ENCODE measurements at places on chromosomes 12 and 14.

DNA sequence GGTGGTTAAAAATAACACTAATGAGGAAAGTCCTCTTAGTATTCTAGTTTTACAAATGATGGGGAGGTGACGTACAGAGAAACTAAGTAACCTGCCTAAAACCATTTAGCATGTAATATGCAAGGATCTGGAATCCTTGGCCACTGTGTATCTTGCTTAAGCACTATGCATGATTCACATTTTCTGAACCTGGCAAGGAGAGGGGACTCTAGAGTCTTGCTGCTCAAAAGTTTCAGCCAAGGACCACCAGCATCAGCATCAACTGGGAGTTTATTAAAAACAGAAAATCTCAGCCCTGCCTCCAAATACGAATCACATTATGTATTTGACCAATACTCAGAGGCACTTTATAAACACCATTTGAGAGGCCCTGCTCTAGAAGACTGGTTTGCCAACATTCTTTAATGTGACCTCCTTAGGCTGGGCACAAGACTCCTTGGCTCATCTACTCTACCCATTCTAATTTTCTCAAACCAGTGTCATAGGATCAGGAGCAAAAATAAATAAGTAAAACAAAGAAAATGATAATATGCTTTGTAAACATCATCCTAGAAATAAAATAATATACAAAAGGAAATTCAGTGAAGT lies 52.9 kb downstream of the ABCC9 start:
- DNase-seq, result no peak

DNA sequence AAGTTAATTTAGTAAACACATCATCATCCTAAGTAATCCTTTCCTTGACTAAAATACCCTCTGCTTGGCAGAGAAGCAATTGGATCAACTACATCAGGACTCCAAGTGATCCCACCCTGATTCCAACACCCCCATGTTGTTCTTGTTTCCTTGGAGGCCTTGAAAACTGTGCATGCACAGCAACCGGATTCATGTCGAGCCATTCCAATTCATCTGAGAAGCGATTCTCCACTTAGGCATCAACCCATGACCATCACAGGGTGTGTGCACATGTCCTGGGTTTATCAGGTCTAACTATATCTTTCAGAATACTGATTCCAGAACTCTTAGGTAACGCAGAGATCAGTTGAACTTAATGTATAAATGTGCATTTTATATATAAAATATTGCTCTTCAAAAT lies 163.0 kb downstream of the NAV3 start:
- no peak for DNase-seq

- DNase-seq, result no peak
Measured at GRCh38 chr12:22722081-22722480, 97.1 kb downstream of the ETNK1 start.

GRCh38 chr12:76555231-76555767 lies 4.3 kb downstream of the OSBPL8 start:
- no peak for DNase-seq

DNA sequence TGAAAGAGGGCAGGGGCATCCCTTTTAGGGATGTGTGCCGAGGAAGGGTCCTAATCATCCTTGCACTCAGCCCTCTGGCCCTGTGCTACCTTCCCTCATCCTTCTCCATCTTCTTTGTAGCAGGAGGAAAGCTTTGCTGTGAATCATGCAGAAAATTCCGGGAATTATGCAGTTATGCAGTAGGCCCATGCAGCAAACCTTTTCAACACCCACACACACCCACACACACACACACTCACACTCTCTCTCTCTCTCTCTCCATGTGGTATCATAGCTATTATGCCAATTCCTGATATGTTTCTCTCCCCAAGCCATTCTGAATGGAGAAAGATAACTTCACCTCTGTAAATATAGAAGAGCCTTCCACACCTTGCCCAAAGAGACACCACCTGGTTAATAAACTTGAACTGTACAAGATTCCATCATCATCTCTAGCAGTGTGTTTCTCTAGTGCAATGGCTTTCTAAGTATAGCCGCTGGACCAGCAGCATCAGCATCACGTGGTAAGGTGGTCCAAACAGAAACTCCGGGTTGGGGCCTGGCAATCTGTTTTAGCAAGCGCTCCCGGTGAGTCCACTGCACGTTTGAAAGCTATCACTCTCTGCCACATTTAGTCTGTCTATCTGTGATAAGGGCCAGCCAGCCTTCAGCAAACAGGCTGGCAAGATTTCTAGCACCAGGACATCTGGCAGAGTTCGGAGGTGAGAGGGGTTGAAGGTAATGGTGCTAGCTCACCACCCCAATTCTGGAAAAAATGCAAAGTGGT lies 57.6 kb downstream of the MDM2 start:
- DNase-seq, result no peak

GRCh38 chr14:96069421-96069820 lies 30.3 kb downstream of the C14orf132 start:
- no peak for DNase-seq

DNA sequence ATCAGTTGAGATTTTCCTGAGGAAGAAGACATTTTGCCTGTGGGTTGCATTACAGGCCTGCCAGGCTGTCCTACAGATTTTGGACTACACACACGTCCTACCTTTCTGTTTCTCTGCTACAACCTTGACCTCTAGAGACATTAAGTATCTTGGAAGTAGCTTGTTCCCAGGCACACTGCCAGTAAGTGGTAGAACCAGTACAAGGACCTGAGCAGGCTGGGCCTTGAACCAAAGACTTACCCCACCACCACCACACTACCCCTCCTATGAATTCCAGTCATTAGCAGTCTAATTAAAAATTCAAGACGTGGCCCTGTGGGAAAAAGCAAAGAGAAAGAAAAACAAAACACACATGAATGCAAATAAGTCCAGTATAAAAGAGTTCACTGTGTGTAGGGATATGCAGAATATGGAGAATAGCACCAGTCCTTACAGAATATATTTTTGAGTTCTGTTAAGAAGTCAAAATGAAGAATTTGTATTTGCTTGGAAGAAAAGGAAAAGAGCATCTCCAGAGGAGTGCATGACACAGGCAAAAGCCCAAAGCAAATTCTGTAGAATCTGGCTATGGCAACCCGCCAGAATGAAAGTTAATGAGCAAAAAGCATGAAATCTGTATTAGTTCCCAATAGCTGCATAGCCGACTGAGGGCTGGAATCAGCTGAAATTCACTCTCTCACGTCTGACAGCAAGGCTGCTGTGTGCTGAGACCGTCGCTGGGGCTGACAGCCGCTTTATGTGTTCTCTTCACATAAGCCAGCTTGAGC lies 74.3 kb upstream of the ST8SIA1 start:
- DNase-seq, result no peak

DNA sequence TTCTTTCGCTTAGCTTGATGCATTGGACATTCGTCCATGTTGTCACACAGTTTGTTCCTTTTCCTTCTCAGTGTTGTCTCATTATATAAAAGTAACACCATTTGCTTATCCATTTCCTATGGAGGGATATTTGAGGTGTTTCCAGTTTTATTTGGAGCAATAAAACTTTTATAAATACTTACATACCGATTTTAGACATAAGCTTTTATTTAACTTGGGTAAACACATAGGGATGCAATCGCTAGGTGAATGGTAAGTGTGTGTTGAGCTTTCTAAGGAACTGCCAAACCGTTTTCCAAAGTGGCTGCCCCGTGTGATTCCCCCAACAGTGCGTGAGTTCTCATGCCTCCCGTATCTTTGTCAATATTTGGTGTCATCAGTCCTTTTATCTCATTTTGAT lies 95.2 kb upstream of the DYNC1H1 start:
- no peak for DNase-seq

- no peak for DNase-seq
Measured at GRCh38 chr12:104466709-104467345, 10.1 kb downstream of the CHST11 start.

DNA sequence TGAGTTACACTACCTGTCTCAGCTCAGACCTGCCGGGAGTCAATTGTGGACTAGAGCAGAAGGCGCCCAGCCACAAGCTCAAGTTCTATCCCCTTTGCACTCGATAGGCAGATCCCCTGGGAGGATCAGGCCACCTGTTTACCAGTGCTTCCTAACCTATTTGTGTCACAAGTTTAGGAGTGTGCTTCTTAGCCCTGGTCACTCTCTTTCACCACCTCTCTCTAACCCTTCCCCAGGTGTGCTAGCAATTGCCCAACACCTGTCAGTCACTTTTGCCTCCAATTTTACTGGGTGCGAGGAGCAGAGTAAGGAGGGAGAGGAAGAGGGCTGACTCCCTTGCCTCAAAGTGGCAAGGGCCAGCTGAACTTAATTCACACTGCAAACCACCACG lies 745 bp upstream of the NAA30 start:
- DNase-seq, result no peak

DNA sequence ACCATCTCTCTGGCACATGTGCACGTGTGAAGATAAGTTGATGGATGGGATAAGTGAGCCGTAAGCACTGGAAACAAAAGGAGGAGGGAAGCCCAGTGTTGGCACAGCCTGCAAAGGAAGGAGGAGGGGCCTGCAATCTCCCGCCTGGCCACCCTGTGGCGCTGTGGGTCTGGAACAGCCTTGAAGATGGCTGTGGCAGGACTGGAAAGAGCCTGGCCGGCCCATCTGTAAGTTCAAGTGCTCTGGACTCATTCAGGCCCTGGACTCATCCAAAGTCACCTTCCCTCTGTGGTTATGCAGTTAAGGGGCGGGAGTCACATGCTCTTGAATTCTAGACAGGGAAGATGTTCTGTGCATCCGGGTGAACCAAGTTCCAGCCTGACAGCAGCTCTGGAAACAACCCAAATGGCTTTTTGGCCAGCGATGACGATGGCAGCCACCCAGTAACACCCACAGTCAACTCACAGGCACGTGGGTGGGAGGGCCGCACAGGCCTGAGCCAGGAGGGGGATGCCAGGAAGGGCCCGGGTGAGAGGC lies 50.4 kb downstream of the CHGA start:
- peak; percentile 78 for DNase-seq

- peak; percentile 54 for DNase-seq
Measured at GRCh38 chr12:64080319-64081007, 141.6 kb downstream of the KICS2 start.

- no peak for DNase-seq
Measured at GRCh38 chr14:33945210-33946088, 5.4 kb downstream of the EGLN3 start.

GRCh38 chr12:12964255-12964654 lies 12.3 kb upstream of the GPRC5D start:
- DNase-seq, result no peak

DNA sequence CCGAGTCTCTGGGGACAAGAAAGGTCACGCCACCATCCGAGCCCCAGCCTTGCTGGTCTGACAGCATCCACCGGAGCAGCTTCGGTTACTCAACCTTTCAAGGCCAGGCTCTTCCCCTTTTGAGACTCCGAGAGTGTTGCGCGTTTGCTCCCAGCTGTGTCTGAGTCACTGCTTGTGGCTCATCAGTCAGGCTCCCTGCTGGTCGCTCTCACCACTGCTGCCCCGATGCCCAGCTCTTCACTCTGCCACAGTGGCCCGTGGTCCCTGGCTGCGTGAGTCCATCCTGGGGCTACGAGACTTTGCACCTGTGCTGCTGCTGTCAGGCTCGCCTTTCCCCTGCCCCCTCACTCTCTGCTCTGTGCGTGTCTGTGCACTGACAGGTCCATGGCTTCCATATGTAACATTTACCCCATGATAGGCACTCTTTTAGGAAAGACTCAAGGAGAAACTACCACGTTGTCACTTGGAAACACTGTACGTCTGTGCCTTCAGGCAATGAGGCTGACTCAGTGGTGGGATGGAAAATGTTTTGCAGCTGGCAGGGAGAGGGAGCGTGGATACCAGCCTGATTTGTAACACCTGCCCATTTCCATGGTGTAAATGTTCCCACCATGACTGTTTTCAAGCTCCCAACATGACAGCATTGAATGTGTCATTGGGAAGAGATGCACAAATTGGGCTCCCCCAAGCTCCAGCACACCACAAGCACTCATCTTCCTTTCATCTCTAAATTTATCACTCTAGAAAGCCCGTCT lies 350.7 kb downstream of the TMEM132D start:
- DNase-seq, result no peak

- DNase-seq, result no peak
Measured at GRCh38 chr14:64467566-64467965, 2.3 kb downstream of the AKAP5 start.

DNA sequence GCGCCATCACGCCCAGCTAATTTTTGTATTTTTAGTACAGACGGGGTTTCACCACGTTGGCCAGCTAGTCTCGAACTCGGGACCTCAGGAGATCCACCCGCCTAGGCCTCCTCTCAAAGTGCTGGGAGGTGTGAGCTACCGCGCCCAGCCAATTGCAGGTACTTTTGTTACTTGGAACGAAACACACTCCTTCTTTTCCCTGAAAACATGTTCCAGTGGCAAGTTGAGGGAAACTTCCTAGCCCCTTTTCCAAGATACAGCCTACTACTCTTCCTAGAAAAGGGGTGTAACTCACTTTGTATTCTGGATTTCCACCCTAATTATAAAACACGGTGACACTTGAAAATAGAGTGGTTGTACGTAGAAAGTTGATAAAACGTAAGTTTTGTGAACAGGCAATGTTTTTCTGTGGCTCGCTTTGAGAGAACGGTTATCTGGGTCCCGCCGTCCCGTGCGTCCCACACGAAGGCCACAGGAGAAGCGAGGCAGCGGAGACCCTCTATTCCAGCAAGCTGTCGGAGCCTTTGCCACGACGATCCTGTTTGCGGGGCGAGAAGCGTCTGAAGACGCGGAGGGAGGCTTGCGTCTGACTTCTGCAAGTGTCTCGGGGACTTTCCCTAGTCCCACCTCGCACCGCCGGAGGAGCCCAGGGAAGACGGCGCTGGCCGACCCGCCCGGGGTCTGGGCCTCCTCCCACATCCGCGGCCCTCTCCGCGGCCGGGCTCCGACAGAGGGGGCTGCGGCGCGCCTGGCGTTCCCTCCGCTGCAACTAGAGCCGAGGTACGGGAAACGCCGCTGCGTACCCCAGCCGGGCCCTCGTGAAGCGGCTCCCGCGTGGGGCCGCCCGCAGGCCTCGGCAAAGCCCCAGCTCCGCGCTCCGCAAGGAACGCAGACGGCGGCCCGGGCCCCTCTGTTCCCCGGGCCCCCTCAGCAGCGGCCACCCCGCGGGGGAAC lies 745 bp downstream of the CDCA4 start:
- DNase-seq, result no peak

GRCh38 chr12:115296613-115297198 lies 612.7 kb upstream of the TBX3 start:
- no peak for DNase-seq

- DNase-seq, result no peak
Measured at GRCh38 chr12:75011120-75011519, 198.5 kb downstream of the KCNC2 start.

- DNase-seq, result no peak
Measured at GRCh38 chr14:105064721-105065143, 498 bp downstream of the GPR132 start.

- no peak for DNase-seq
Measured at GRCh38 chr12:3976351-3976938, 103.2 kb upstream of the PARP11 start.

DNA sequence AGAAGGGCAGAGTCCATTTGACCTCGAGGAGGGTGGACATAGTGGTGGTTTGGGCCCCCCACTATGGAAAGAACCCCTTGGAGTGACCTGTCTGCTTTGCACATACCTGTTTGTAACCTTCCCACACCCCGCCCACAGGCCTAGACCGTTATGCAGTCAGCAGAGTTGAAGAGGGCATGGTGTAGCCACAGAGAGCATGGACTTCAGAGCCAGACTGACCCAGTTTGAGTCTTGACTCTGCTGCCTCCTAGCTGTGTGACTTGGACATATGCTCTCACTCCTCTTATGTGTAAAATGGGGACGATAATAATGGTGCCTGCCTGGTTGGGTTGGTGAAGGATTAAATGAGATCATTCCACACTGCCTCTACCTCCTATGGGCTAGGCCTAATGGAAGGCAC lies 40.9 kb upstream of the NOS1 start:
- DNase-seq, result no peak

- DNase-seq, result peak; percentile 53
Measured at GRCh38 chr14:53152887-53153701, at the start of gene DDHD1. TSS of gene DDHD1 (minus strand) at chr14:53153323. CDS start at chr14:53153098, 225 bp downstream.
